Mesendoderm (in vitro differentiated cells): ENCODE measurements at places on chromosomes 13 and 19.

- DNase-seq, result no peak
These were observed 9.1 kb downstream of the ZMYM2 start for GRCh38 chr13:19967621-19968020.

DNA sequence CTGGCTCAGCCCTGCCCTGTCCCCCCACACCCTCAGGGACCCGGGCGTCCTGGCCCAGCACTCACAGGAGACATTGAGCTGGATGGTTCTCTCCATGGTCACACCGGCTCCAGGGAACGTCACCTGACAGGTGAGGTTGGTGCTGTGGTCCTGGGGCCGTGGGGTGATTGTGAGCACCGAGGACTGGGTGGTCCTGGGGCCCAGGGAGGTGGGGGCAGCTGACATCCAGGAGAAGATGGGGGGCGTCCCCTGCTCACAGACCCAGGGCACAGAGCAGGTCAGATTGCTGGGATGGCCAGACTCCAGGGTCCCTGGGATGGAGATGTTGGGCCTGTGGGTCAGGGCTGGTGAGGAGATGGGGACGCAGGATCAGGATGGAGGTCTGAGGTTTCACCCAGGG is 854 bp downstream of the SIGLEC6 start:
- DNase-seq, result no peak

- DNase-seq, result no peak
These were observed 7.3 kb downstream of the FGF22 start for GRCh38 chr19:646779-647565.

GRCh38 chr19:38055010-38055409 is 148.0 kb downstream of the SIPA1L3 start:
- DNase-seq, result peak; percentile 41

- no peak for DNase-seq
These were observed 265.4 kb downstream of the LMO7 start for GRCh38 chr13:75901501-75901900.

DNA sequence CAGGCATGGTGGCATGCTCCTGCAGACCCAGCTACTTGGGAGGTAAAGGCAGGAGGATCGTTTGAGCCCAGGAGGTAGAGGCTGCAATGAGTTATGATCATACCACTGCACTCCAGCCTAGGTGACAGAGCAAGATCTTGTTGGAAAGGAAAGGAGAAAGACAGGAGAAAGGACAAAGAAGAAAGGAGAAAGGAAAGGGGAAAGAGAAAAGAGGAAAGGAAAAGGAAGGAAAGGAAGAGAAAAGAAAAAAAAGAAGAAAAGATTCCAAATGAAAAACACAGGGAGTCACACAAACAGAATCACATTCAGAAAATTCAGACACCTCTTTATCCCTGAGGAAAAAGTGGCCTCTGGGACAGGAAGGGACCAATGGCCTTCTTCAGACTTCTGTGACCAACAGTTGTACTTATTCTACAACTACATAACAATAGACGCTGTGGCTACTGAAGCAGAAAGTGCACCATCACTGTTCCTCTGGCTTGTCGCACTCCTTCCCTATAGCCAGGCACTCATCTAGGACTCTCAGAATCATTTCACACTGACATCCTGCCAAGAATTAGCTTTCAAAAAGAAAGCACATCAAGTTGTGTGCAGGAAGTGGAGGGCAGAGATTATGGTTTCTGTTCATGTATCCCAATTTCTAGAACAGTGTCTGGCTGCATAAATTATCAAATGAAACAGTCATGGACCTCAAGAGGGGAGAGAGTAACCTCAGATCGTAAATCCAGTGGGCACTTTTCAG is 5.9 kb downstream of the MTMR6 start:
- no peak for DNase-seq

DNA sequence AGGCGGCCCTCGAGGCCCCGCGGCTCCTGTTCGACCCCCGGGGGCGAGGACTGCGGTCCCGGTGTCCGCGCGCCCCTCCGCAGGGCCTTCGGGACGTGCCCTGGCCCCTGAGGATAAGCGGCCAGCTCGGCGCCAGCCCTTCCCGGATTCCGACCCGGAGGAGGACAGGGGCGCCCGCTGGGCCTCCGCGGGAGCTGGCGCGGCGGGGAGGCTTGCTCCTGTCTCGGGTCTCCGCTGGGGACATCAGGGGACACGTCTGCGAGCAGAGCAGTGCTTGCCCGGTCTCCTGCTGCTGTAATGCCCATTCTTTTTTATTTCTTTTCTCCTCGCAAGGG is 829 bp downstream of the B3GLCT start:
- peak; percentile 53 for DNase-seq

- peak; percentile 67 for DNase-seq
These were observed 705.4 kb downstream of the SLITRK6 start for GRCh38 chr13:85093808-85094207.

- no peak for DNase-seq
These were observed 4.5 kb upstream of the RAB3A start for GRCh38 chr19:18208098-18208951.

DNA sequence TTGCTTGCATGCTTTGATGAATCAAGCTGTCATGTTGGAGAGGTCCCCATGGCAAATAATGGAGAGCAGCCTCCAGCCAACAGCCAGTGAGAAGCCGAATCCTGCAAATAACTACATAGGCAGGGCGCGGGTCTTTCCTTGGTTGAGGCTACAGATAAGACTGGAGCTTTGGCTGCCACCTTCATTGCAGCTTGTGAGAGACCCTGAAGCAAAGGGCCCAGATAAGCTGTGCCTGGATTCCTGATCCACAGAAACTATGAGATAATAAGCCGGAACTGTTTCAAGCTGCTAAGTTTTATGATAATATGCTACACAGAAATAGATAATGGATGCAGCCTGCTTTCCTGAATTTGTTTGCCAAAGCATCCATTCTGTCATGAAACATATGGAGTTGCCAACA is 257.0 kb downstream of the HS6ST3 start:
- DNase-seq, result peak; percentile 40

- DNase-seq, result peak; percentile 67
These were observed 89.4 kb downstream of the DPF1 start for GRCh38 chr19:38134540-38135149.

- DNase-seq, result no peak
These were observed 68.3 kb downstream of the FNDC3A start for GRCh38 chr13:49044008-49044407.

DNA sequence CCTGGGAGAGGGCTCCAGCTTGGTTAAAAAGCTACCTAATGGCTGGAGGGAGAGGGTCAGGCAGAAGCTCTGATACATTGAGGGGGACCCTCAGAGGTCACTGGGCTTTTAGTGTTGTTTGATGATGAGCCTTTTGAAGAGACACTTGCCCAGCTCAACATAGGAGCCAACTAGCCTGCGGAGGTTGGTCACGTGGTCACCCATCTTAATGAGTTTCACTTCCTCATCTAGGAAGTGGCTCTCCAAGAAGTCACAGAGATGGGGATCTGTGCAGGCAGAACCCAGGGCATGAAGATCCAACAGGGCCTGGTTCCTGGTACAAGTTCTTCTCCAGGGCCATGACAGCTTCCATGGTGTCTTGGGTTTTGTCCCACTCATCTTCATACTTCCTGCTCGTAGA is 33.4 kb downstream of the IPO5 start:
- no peak for DNase-seq

- DNase-seq, result no peak
These were observed 44.7 kb downstream of the PSPC1 start for GRCh38 chr13:19737844-19738557.

DNA sequence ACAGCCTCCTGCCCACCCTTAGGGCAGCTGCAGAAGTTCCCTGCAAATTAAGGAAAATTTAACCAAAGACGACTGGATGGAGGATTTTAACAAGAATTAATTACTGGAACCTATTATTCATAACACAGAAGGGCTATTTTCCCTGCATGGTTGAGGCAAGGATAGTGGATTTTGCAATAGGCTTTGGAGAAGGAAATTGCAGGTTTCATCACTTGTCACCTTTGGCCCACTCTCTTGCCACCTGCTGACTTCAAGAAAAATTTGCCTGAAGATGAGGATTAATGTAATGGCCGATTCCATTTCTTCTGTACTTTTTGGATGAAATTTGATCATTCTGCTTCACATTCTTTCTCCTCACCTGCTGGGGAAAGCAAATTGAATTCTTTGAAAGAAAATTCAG is 261.7 kb downstream of the FGF9 start:
- DNase-seq, result no peak

GRCh38 chr19:3115916-3116602 is 19.8 kb upstream of the GNA15 start:
- peak; percentile 85 for DNase-seq

DNA sequence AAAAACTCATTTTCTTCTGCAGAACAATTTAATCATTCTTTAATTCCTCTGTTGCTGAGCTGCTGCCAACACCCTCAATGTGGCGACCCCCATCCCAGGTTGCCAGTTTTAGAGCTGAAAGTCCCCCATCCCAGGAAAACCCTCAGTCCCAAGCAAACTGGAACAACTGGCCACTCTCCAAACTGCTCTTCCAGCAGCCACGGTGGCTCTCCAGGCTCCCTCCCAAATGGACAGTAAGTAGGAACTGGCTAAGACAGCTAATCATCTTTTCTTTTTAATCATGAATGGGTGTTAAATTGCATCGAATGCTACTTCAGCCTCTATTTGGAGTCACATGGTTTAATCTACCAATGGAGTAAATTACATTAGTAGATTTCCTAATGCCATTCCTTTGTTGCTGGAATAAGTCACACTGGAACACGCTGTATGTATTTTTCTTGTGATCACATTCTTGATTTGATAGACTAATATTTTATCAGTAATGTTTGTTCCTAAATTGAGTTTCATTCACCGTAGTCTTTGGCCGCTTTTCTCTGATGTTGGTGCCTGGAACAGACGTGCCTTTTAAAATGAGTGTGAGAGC is 33.7 kb upstream of the VSTM2B start:
- no peak for DNase-seq

- no peak for DNase-seq
These were observed 114.8 kb downstream of the KATNAL1 start for GRCh38 chr13:30192320-30193093.

- peak; percentile 22 for DNase-seq
These were observed 384.5 kb downstream of the IRS2 start for GRCh38 chr13:109401891-109402290.

GRCh38 chr19:32168111-32168510 is 177.3 kb upstream of the ZNF507 start:
- no peak for DNase-seq

GRCh38 chr13:47025791-47026447 is 129.1 kb upstream of the HTR2A start:
- DNase-seq, result no peak

DNA sequence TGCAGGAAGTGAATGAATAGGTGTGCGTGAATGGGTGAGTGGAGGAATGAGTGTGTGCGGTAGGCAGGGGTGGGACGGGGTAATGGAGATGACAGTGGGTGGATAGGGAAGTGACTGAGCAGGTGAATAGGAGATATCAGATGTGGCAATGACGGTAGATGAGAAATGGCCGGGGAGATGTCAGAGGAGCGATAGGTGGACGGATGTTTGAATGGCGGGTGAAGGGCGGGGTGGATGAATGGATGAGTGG is 1.5 kb downstream of the TTC9B start:
- no peak for DNase-seq

GRCh38 chr13:113534236-113534860 is 43.8 kb upstream of the DCUN1D2 start:
- no peak for DNase-seq

DNA sequence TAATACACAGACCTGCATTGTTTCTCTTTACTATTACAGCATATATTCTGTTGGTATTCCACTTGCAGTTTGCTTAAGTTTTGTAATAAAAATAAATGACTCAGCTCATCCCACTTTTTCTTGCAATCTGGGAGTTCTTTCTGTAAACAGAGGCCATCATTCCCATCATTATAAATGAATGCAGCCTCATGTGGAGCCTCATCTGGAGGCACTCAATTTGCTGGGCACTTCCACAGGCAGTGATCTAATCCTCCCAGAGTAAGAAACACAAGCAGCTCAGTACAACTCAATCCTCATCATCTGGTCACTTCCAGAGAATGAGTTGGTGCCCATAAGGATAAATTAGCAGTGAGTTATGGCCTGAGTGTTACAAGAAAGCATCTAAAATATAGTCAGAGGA is 2801.9 kb downstream of the PCDH9 start:
- DNase-seq, result no peak

GRCh38 chr13:28704282-28704681 is 14.5 kb downstream of the SLC46A3 start:
- DNase-seq, result peak; percentile 78

DNA sequence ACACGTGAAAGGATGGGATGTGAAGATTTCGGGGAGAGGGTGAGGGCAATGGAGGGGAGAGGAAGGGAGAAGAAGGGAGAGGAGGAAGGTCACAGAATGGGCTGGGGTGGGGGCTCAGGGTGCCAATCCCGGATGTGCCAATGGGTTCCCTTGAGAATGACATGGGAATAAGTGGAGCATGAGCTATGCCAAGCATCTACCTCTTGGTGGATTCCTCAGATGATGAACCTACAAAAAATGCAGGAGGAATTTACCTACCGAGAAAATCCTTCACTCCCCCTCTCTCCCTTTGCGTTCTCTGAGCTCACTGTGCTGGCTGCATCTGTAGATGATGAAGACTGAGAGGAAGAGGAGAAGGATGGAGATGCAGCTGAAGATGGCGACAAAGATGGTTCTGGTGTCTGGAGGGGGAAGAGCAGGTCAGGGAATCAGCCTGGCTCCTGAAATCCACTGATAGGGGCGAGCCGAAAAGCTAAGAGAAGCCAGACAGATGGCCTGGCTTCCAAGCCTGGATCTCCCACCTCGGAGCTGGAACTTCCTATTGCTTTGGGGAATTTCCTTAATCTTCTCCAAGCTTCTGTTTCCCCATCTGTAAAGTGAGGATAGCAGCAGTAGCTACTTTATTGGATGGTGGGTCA is 21.6 kb downstream of the VSTM1 start:
- DNase-seq, result peak; percentile 94

- no peak for DNase-seq
These were observed 36.7 kb downstream of the DACH1 start for GRCh38 chr13:71830323-71830722.

GRCh38 chr13:83880275-83881139 is 1.8 kb downstream of the SLITRK1 start:
- no peak for DNase-seq

DNA sequence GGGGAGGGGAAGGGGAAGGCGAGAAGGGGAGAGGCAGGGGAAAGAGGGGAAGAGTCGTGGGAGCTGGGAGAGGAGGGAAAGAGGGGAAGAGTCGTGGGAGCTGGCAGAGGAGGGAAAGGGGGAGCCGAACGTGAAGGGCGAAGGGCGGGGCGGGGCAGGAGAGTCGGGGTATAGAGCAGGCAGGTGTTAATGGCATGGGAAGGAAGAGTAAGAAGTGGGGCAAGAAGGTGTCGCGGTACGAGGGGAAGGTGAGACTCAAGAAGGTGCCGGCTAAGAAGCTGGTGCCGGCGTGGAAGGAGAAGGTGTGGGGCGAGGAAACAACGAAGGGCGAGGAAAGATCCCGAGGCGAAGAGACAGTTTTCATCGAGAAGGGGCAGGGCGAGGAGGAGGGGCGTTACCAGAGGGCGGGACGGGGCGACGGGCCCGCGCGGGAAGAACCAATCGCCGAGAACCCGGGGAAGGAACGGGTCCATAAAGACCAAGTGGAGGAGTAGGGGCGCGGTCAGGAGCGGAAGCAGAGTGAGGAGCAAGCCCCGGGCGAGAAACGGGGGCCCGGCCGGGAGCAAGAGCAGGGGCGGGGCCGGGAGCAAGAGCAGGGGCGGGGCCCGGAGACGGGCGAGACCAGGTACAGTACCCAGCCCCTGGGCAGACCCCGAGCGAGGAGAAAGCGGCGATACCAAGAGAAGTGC is 463 bp downstream of the CATSPERG start:
- peak; percentile 97 for DNase-seq
